ENCODE measurements at places on chromosomes 13 and 19.

DNA sequence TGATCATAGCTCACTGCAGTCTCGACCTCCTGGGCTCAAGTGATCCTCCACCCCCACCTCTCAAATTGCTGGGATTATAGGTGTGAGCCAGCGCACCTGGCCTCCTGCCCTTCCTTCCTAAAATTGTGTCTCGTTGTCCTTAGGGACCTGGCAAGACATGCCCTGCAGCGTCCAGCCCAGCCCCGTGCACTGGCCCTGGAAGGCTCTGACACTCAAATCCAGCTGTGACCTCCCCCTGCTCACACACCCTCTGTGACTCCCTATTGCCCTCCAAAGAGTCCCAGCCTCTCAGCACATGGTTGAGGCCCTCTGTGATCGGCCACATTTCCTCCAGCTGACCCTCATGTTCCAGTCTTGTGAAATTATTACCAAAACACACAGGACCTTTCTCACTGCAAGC lies 4.9 kb downstream of the MPV17L2 start:
- no peak for DNase-seq

- no peak for DNase-seq
These were observed 178.9 kb downstream of the OLFM4 start for GRCh38 chr13:53207556-53207955.

- no peak for DNase-seq
These were observed 432.5 kb downstream of the FGF9 start for GRCh38 chr13:22103046-22104027.

DNA sequence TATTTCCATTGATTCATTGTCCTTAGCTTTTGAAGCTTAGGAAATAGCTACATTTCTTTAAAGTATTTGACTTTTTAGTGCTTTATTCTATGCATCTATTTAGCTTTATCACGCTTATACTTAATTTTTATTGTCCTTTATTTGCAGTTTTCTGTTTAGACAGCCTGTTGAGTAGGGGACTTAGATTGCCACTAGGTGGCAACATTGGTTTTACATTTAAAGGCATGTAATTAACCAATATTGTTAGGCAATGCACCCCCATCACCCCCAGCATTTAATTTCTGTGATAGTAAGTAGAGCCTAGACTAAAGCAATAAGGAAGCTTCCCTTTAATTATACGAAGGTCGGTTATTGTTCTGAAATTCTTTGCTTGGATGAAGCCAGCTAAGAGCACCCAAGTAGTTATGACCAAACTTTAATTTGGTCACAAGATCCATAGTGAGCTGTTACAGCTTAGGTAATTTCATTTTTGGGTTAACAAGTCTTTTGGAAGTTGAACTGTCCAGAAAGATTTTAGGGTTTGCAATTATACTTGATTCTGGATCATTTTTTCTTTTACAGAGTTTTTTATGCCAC lies 36.5 kb downstream of the B3GLCT start:
- no peak for DNase-seq

GRCh38 chr13:105097521-105097920 lies 1437.9 kb downstream of the EFNB2 start:
- no peak for DNase-seq

- DNase-seq, result no peak
These were observed 207.6 kb upstream of the SLC10A2 start for GRCh38 chr13:103273825-103274224.

DNA sequence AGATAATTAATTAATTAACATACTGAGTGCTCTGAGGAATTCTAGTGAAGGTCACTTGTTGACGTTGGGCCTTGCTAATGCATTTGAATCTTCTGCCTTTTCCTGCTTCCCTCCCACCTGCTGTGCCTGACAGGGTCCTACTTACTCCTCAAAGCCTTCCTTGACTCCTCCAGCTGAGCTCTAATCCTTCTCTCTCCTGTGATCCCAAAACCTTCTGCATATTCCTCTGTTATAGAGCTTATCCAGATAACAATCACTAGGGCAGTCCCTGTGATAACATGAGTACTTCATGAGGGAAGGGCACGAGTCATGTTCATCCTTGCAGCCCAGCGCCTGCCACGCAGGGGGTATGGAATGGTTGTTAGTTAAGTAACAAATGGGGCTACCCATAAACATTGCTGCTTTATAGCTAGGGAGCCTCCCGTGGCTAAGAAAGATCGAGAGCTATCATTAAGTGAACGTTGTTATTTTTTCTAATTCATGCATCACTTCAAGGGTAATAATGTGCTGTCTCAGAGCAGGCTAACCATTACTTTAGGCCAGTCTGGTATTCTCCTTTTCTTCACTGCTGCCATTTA lies 19.1 kb upstream of the SPATA13 start:
- DNase-seq, result peak; percentile 20

Data from NCI-H1417 treated with DMSO at 0.1 percent for 48 hours (cell line).